ENCODE measurements at places on chromosomes 5 and 9.

GRCh38 chr5:58015175-58015574 lies 444.7 kb downstream of the PLK2 start:
- DNase-seq: no peak

DNA sequence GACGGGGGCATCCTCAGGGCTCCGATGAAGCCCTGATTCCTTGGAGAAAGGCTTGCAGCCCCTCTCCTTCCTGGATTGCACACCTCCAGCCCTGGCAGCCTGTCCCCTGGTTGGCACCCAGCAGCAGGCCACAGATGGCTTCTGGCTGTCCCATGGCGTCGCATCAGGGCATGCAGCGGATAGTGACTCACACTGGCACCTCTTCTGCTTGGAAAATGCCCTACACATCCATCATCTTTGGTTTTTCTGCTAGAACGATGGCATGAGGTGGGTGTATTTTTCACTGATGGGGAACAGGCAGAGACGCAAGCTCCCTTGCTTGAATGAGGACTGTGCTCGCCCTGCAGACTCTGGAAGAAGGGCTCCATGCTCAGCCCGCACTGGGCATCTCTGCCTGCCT lies 23.2 kb upstream of the IER5L start:
- no peak for DNase-seq

DNA sequence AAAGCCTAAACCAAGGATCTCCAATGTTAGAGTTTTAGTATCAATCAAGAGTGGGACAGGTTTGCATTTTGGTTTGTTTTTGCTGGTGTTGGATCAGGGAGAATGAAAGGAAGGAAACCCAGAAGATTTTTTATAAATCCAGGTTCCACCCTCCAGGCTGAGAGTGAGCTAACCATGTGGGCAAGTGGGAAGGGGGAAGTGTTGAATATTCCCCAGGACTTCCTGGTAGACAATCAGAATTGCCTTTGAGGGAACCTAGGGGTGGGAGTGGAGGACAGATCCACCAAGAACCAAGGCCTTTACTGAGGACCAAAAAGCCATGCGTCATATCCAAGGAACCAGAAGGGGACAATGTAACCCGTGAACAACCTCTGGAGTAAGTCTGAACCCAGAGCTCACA lies 33.5 kb upstream of the PIK3R1 start:
- no peak for DNase-seq

GRCh38 chr5:142421228-142421617 lies 96.4 kb upstream of the SPRY4 start:
- DNase-seq: no peak

DNA sequence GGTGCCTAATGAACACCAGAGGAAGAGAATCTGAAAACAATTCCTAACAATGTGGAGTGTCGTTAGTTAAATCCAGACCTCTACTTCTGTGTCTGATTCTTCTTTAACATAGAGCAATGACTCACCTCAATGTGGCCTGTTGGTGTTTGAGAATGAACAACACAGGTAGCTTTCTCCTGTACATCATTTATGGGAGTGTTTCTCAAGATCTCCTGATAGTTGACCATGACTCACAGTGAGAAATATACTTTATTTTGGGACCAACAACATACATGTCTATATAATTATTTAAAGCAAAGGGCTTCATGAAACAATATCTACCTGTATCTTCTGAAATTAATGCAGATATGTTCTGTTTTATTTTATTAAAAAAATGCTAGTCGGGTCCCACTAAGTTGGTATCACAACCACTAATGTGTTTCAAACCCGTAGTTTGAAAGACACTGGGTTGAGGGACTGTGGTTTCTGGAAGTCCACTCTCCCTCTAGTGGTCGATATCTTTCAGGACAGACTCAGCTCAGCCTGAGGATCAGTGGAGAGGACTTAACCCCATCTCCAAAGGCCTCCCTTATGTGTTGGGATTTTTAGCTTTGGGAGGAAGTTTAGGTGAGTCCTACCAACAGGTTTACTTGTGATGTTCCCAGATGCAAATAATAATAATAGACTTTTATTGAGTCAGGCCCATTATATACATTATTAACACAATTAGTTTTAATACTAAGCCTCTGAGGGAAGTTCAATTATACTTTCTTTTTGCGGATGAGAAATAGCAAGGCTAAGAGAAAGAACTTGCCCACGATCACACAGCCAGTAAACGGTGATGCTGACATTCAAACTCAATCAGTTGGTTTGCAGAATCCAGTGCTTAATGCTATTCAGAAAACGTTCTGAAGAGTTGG lies 70.0 kb upstream of the KLF9 start:
- DNase-seq: peak; percentile 43

DNA sequence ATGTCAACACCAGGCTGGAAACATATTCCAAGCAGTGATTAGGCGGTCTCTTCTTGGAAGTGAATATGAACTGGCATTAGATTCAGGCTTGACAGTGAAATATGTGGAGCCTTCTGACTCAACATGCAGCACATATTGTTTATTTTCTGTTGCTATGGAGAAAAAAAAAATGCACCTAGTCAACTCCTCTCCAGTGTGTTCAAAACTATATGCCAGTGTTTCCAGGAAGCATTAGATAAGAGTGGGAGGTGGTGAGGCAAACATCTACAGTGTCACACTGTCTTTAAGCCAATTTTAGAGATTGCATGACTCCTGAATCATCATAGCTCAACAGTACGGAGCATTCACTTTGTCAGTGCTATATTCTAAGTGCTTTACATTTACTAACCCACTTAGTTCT lies 117.9 kb downstream of the HCN1 start:
- DNase-seq: no peak

DNA sequence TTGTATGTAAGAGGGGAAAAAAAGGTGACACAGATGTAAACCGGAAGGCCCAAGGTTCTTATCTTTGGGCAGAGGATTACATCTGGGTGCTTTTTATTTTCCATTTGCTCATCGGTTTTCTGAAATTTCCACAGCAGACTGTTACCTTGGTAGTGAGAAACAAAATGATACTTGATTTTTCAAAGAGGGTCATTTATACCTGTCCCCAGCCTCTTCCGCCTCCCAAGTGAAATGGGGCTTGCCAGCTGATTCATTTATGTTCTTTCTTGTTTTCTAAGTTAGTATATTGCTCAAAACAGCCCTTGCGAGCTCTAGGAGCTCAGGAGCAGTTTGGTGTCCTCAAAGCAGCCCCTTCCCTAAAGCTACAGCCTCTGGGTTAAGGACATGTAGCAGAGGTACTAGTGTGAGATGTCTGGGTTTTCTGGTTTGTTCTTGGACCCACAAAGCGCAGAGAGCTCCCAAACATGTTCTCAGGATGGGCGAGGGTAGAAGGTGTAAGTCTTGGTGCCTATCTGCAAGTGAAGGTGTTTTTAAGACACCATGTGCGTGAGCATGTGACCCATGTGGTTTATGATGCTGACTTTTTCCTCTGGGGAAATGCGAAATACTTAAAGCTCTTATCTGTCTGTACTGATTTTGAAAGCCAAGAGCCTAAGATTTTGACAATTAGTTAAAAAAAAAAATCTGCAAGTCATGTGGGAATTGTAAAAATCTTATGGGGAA lies 38.3 kb downstream of the DAPK1 start:
- no peak for DNase-seq

DNA sequence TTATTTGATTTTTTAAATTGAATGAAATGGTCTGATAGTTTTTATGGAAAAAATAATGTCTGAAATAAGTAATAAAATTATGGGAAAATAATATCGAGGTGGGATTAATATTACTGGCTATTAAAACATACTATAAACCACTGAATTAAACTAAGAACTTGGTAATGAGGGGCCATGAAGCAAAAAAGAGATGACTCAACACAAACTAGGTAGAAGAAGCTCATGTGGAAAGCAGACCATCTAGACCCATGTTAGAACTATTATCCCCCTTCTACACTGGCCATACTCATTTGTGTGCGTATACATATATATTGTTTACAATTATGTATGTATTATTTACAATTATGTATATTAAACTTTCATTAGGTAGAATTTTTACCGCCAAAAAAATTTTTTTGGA lies 8.5 kb upstream of the GPR150 start:
- DNase-seq: no peak

- no peak for DNase-seq
Measured at GRCh38 chr5:73693573-73694061, 67.6 kb downstream of the ARHGEF28 start.

GRCh38 chr5:37310360-37310759 lies 60.5 kb downstream of the NUP155 start:
- no peak for DNase-seq

- no peak for DNase-seq
Measured at GRCh38 chr9:38035873-38036272, 33.2 kb downstream of the SHB start.

- DNase-seq: no peak
Measured at GRCh38 chr9:17476401-17476800, 102.5 kb upstream of the SH3GL2 start.

DNA sequence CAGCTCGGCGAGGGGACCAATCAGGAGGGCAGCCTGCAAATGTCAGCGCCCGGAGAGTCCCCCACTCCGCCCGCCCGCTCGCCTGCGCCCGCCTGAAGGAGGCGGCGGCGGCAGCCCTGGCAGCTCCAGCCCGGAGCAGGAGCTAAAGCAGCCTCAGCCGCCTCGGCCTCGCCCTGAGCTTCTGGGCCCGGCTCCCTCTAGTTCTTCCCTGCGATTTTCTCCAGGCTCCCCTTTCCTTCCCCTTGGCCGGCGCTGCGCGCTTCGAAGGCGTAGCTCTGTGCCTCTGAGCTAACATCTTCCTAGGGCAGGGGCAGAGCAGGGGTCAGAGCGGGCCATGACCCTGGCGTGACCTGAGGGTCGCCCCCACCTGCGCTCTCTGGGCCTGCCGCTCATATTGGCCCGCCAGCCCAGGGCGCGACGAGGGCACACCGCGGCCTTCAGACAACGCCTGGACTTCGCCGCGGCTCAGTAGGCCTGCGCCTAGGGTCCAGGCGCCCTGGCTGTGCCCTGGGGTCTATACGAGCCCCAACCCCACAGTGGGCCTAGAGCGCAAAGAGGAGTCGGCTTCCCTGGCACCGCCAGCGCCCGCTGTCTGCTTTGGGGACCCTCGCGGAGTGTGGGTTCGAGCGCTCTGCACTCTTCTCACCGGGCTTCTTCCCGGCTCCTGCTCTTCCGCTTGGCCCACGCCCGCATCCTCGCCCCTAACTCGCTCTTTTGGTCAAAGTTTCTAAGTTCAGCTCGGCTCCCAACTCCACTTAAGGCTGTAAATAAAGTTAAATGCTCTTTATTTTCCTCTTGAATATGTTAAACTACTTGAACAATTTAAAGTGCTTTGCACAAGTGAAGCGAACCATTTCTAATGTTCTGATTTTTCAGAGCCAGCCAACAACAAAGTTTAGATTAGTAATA lies 504 bp upstream of the OTP start:
- DNase-seq: no peak

GRCh38 chr5:149203921-149204441 lies 62.7 kb downstream of the ABLIM3 start:
- no peak for DNase-seq

GRCh38 chr9:75866273-75866871 lies 24.1 kb upstream of the PCSK5 start:
- DNase-seq: no peak

GRCh38 chr9:86794391-86795046 lies 152.8 kb downstream of the GAS1 start:
- no peak for DNase-seq

- no peak for DNase-seq
Measured at GRCh38 chr5:139265001-139265400, 28.5 kb upstream of the MATR3 start.

DNA sequence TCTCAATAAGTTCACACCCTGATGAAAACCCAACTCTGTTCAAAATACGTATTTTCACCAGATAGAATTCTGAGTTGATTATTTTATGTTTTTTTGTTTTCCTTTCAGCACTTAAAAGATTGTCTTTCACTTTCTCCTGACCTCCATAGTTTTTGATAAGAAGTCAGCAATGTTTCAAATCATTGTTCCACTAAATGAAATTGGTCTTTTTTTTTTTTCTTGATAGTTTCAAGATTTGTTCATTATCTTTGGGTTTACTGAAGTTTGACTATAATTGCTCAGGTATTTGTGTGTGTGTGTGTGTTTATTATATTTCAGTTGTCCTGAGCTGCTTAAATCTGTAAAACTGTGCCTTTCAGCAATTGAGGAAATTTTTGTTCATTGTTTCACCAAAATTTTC lies 498.7 kb downstream of the TLE1 start:
- DNase-seq: no peak

DNA sequence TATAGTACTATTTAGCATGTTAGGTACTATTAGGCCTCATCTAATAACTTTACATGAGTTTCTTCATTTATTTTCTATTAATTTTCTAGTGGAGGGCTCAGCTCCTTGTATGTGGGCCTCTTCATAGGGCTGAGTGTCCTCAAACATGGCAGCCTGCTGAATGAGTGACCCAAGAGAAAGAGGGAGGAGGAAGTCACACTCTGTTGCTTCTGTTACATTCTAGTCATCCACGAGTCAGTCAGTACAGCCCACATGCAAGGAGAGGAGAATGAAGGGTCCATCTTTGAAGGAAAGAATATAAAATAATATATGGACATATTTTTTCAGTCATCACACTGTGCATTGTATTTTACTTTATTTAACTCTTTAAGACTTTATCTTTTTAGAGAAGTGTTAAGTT lies 66.6 kb upstream of the NR3C1 start:
- no peak for DNase-seq

DNA sequence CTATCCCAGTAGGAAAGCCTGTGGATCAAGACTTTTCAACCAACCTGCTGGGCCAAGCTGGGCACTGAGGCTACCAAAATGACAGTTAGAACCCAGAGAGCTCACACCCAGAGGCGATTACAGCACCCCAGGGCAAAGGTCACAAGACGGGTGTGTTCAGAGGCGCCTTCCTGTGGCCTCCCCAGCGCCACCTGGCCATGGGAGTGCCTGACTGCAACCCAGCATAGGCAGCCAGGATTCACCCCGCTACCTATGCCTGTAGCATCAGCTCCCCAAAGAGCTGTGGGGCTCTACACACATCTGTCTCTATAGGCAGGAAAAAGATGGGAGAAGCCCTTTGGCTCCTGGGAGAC lies 33.5 kb downstream of the PDGFRB start:
- no peak for DNase-seq

- DNase-seq: no peak
Measured at GRCh38 chr9:3397766-3398165, 128.0 kb downstream of the RFX3 start.

GRCh38 chr5:39132128-39132447 lies 57.9 kb upstream of the RICTOR start:
- DNase-seq: no peak

DNA sequence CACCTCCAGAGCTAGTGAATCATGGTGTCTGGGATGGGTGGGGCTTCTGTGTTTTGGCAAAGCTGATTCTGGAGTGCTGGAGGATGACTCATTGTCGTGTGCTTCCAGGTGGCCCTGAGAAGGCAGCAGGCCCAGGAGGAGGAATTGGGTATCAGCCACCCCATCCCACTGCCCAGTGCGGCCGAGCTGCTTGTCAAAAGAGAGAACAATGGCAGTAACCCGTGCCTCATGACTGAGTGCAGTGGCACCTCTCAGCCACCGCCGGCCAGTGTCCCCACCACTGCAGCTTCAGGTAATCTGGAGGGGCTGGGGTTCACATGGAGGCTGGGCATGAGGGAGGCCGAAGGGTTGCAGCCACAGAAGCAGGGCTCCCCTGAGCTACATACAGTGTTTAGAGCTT lies 5.4 kb downstream of the DMRT1 start:
- no peak for DNase-seq

GRCh38 chr5:54769072-54769471 lies 216.3 kb downstream of the ESM1 start:
- no peak for DNase-seq

GRCh38 chr9:123369296-123369695 lies 13.3 kb downstream of the CRB2 start:
- DNase-seq: no peak
